Stimulated activated CD8-positive, alpha-beta memory T cell treated with anti-CD3 and anti-CD28 coated beads, Interleukin-4, amount 100 ng/mL, for 4 hours (primary cell): ENCODE measurements at places on chromosomes 5 and 9.

DNA sequence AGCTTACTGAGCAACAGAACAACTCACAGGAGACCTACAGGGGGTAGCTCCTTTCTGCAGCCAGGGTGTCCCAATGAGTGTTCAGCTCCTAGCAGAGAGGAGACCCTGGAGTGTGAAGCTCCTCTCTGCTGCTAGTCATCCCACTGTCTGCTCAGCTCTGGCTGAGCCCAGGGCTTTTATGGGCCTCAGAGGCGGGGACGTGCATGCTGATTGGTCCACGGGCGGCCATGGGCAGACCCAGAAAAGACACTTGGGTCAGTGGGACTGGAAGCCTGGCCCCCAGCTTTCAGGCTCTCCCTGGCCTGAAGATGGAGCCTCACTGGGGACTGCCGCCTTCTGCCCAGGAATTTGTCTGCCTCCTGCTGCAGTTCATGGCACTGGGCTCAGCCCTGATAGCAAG lies 40.6 kb downstream of the TSPAN17 start:
- no peak for DNase-seq

GRCh38 chr9:4155221-4156026 lies 144.4 kb downstream of the GLIS3 start:
- no peak for DNase-seq

GRCh38 chr5:148446611-148447010 lies 62.9 kb downstream of the FBXO38 start:
- no peak for DNase-seq

DNA sequence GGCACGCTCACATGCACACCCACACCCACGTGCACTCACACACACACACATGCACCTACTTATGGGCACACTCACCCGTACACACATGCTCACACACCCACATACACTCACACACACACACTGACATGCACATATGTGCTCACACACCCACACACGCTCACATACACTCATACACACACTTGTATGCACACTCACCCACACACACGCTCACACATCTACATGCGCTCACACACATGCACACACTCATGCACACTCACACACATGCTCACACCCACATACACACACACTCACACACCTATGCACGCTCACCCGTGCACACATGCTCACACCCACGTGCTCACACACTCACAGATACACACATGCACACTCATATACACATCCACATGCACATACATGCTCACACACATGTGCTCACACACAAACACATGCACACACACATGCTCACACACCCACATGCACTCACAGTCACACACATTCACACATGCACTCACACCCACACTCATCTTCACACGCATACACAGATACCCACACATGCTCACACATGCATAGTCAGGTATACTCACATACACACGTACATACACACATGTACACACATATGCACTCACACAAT lies 138.3 kb downstream of the OLFM1 start:
- no peak for DNase-seq

DNA sequence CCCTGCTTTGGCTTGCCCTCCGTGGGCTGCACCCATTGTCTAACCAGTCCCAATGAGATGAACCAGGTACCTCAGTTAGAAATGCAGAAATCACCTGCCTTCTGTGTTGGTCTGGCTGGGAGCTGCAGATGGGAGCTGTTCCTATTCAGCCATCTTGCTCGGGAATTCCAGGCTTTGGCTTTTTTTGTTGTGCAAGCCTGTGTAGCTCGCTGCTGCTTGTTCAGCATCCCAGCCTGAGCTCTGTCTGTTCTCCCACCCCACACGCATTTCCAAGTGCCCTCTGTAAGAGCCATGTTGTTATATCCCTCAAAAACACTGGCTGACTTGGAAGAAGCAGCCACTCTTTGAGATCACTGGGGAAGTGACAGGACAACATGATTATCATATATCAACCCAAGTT lies 101.6 kb upstream of the DPYSL3 start:
- no peak for DNase-seq

DNA sequence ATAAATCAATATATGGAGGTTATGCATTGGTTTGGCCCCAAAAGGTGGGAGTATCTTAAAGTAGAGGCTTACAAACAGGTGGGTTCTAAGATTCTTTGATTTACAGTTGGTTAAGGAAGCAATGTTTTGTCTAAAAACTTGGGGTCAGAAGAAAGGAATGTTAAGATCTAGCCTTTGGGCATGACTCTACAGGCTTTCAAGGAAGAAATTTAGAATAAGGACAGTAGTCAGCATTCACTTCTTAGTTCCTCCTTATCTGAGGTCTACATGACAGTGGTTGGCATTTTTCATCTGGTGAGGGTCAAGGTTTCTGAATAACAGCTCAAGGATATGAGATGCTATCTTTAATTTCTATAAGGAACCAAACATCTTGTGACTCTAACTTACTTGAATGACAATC lies 122.8 kb downstream of the CAMK4 start:
- DNase-seq: no peak

DNA sequence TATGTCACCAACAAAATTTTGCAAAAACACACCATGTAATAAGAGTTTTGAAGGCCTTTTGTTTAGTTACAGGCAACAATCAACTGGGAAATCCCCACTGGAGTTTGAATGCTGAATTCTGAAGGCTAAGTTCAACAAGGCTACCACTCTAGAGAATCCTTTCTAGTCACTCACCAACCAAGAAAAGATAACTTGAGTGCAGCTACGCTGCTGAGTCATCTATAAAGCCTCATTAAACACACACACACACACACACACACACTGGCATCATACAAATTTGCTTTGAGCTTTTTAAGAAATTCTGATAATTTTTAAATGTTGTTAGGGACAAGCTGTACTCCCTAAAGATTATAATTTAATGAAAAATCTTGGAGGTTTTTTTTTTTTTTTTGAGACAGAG lies 219.6 kb downstream of the DENND1A start:
- no peak for DNase-seq

DNA sequence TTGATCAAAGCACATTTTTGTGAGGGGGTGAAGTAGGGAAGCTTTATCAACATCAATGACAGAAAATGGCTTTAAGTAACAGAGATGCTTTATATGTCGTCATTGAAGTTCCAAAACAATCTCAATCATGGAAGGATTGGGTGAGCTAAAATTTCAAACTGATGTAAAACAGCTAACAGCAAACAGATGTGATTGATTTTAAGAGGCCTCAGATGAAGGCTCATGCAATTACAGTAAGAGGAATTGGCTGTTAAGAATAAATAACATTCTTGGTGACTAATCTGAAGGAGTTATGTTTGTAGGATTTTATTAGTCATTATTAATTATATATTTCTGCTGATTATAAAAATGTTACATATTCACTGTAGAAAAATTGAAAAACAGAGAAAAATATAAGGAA lies 63.5 kb upstream of the PUM3 start:
- DNase-seq: no peak

- DNase-seq: no peak
Measured at GRCh38 chr9:91090130-91090410, 271.6 kb downstream of the AUH start.
